Stimulated activated naive CD8-positive, alpha-beta T cell treated with anti-CD3 and anti-CD28 coated beads, Interleukin-15, amount 100 ng/mL, for 72 hours (primary cell): ENCODE measurements at places on chromosomes 12 and 14.

DNA sequence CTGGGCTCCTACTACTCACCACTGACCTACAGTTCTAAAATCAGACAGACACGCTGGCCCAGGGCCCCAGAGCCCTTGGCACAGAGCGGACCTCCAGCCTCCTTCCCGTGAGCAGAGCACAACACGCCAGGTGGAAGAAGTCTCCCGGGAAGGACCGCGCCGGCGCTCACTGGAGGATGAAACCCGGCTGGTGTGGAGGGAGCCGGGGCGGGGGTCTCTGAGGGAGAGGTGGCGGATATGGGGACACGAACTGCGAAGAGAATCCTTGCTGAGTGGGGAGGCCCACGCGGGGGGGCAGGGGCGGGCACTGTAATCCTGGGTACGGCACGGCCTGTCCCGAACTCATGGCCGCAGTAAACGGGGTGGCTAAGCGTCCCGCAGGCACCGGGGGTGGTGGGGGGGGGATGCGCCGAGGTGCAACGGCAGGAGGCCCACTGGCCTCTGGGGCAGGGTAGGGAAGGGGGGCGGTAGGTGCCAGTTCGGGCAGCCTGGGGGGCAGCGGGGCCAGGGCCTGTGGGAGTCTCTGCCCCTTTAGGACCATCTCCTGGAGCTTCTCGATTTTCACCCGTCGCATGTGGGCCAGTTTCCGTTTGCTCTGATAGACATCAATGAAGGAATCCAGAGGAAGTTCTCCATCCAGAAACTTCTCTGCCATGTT is 28.8 kb downstream of the VPS37B start:
- DNase-seq = no peak

GRCh38 chr12:110872100-110872499 is 25.3 kb downstream of the CCDC63 start:
- no peak for DNase-seq

DNA sequence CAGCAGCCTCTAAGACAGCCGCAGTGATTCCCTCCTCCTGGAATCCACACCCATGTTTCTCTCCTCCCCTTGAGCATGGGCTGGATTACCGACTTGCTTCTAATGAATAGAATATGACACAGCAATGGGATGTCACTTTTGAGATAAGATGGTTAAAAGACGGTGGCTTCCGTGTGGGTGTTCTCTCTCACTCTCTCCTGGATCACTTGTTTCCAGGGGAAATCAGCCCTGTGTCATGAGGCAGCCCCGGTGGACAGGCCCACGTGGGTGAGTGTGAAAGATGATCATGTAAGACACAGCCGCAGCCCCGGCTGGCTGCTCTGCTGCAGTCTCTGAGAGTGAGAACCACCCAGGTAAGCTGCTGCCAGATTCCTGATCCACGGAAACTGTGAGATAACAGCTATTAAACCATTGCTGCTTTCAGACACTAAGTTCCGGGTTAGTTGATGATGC is 10.7 kb downstream of the MOAP1 start:
- no peak for DNase-seq

GRCh38 chr14:59406454-59407245 is 58.5 kb downstream of the GPR135 start:
- no peak for DNase-seq

DNA sequence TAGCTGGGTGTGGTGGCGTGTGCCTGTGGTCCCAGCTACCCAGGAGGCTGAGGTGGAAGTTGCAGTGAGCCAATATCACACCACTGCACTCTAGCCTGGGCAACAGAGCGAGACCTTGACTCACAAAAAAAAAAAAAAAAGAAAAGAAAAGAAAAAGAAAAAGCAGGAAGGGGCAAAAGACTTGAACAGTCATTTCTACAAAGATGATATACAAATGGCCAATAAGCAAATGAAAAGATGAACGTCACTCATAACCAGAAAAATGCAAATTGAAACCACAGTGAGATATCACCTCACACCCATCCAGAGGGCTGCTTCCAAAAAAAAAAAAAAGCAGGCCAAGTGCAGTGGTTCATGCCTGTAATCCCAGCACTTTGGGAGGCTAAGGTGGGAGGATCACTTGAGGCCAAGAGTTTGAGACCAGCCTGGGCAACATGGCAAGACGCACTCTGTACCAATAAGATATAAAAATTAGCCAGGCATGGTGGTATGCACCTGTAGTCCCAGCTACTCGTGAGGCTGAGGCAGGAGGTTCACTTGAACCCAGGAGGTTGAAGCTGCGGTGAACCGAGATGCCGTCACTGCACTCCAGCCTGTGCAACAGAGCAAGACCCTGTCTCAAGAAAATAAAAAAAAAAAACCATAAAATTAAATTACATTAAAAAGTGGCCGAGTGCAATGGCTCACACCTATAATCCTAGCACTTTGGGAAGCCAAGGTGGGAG is 20.5 kb downstream of the UBC start:
- DNase-seq = no peak

DNA sequence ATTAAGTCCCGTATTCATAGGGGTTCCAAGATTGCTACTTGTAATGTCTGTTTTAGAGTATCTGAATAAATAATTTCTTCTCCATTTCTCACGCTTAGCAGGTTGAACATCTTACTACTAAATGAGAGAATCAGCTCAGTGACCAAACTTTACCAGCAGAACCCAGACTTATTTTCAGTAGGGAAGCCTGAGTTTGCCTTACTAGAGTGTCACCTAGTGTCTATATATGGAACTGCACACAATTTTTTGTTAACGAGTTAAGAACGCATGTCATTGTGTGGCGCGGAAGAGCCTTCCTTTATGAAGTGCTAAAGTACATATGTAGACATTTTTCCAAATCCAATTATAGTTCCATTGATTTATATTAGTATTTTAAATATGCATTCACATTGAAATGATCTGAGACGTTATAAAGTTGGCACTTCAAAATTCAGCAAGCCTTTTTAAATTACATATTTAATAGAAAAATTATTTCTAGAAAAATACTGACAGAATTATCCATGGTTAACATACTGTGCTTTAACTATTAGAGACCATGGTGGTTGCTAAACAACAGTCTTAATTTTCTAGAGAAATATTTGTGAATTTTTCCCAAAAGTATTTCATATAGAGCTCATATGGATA is 88.3 kb downstream of the RPS29 start:
- DNase-seq = no peak

GRCh38 chr12:124827588-124828184 is 36.0 kb downstream of the SCARB1 start:
- DNase-seq = no peak

DNA sequence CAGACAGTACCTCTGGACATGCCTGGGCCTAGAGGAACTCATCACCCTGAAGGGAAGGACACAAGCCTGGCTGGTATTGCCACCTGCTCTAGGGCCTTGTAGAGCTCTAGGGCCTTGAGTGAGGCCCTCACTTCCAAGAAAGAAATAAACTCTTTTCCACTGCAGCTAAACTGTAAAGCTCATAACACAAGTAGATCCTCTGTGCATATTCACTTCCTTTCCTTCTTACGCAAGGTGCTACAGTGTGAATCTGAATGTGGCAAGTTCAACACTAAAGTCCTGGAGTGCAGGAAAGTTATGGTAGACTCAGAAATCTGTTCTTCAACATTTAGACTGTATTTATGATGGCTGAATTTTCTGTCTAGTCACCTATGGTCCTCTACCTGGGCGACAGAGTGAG is 14.5 kb downstream of the RNASE3 start:
- DNase-seq = no peak

- no peak for DNase-seq
These were observed 16.1 kb upstream of the PLA2G1B start for GRCh38 chr12:120343692-120344091.

DNA sequence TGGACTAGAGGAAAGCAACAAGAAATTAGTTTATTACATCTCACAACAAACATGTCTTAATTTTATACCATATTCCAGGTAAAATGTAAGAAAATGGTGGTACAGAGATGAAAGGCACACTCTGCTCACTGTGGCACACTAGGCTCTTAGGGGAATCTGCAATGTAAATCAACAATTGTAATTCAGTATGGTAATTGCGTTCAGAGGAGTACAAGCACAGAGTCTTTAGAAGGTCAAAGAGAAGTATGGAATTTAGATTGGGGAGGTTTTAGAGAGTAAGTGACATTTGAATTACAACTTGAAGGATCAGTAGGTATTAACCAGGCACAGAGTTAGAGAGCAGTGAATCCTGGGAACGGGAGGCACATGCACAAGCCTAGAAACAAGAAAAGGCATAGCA is 694.0 kb upstream of the USP15 start:
- DNase-seq = no peak

DNA sequence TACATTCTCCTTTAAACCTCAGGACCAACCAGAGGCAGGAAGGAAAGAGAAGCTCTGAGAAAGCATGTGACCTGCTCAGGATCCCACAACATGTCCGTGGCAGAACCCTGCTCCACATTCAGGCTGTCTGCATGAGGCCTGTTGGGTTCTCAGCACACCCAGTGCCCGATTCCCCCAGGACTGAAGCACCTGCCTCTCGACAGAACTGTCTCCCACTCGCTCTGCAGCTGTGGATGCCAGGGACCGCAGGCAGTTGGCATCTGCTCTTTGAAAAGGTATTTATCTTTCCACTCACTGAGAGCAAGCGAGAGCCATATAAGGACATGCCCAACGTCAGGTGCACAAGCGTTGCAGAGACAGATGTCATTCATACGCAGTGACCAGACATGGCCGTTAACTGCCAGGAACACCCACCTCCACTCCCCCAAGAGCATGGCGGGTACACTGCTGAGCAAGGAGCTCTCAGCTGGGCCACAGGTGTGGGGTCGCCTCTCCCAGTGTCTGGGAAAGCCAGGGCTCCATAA is 18.9 kb downstream of the PITPNM2 start:
- DNase-seq = peak; percentile 39

DNA sequence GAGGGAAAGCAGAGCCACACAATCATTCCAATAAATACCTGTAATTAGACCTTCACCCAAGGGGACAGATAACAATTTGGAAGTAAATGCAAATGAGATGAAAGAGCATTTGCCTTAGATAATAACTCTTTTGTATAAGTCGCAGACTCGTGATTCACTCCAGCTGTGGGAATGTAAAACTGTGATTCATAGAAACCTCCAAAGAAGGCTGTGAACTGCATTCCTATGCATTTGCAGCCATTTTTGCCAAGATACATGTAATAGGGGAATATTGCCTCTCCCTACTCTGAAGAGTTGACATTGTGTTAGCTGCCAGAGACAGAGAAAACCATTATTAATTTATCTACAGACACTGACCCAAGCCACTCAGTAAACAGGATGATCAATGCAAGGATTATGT is 181.9 kb upstream of the ARHGAP5 start:
- DNase-seq = no peak

GRCh38 chr14:72776701-72777261 is 117.1 kb downstream of the DPF3 start:
- DNase-seq = no peak

DNA sequence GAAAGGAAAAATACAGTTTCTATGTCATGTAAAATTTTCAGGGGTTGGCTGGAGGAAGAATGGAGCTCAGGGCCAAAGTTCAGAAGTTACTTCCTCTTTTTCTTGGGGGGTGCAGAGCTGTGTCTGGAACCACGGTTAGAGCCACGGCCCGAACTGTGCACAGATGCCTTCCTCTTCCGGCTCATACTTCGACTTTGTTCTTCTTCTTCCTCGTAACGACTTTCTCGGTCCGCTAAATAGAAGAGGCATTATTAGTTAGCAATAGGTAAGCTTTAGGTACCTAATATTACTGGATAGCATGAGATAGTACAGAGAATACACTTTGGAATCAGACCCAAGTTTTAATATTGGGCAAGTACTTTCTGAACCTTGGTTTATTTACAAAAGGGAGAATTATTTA is 31.2 kb downstream of the SUPT16H start:
- DNase-seq = no peak

- no peak for DNase-seq
These were observed 699 bp upstream of the CD69 start for GRCh38 chr12:9761419-9761781.

DNA sequence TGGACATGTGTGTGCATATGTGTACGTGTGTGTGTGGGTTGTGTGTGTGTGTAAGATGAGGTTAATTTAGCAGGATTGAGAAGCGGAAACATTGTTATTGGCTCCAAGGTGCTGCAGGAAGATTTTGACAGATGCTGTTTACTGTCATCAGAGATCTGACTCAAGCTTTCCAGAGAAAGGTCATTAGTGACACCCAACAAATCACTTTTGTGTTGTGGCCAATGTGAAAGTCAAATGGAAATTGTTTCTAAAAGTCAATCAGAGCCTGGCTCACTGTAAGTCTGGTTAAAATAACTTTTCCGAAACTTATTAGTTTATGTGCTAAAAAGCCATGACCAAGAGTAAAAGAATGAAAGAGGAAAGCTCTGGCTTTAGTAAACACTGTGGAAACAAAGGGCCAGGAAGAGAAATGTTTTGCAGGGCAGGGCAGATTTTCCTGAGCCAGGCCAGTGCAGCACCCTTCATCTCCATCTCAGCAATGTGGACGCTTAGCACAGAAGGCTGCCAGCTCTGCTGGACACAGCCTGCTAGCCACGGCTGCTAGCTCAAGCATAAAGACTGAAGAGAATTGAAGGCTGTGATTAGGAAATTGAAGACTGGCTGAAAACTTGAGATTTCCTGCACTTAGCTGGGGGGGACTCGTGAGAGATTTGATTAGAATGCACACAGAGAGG is 235.8 kb downstream of the NEDD1 start:
- DNase-seq = no peak

- no peak for DNase-seq
These were observed 96.1 kb downstream of the ZFC3H1 start for GRCh38 chr12:71567537-71567936.

DNA sequence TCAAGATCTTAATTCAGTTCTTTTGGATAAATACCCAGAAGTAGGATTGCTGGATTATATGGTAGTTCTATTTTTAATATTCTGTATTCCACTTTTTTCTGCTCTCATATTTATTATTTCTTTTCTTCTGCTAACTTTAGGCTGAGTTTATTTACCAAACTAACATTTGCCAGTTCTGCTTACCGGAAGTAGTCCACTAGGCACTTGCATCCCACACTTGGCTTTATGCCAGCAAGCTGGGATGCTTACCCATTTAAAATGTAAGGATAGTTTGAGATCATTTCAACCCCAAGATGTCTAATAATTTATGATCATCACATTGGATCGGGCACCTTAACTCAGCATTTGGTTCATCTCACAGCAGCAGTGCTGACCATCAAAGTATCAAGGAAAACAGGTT is 96.8 kb downstream of the PIK3C2G start:
- no peak for DNase-seq

DNA sequence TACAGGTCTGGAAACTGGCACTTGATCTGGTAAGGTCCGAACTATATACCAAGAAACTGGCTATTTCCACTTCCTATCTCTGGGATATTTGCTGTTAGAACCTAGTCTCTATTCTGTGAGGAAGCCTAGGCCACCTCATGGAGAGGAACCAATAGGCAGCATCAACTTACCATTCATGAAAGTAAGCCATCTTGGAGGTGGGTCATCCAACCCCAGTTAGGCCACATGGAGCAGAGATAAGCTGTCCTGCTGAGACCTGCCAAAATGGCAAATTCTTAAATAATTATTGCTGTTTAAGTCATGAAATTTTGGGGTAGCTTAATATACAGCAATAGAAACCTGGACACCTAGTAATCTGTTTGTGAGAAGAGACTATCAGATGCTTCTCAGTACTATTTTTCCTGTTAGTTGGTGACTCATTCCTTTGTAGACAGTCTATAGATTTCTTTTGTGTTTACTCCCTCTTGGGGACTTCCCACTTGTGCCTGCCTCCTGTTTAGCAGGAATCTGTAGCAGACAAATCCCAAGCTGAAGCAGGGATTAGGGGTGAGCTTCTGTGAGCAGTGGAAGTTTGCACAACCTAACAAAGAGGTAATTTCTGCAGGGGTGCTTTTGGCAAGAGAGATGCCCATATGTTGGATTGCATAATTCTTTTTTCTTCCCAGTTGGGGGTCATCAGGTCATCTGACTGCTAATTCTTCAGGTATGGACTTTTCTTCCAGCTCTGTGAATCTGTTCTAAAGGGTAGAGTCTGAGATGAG is 136.8 kb downstream of the IGF1 start:
- no peak for DNase-seq
